Activated CD4-positive, CD25-positive, alpha-beta regulatory T cell treated with anti-CD3 and anti-CD28 coated beads, Interleukin-2, amount 50 U/mL, for 24 hours (primary cell): ENCODE measurements at places on chromosomes 6 and 20.

- no peak for ATAC-seq
These were observed 259.9 kb downstream of the PRKN start for GRCh38 chr6:162467679-162468078.

GRCh38 chr6:131980791-131981623 is 29.8 kb upstream of the CCN2 start:
- no peak for ATAC-seq

GRCh38 chr6:43856005-43856765 is 86.2 kb downstream of the VEGFA start:
- no peak for ATAC-seq

- no peak for ATAC-seq
These were observed 1950.9 kb upstream of the DEFB115 start for GRCh38 chr20:29306390-29307072.

DNA sequence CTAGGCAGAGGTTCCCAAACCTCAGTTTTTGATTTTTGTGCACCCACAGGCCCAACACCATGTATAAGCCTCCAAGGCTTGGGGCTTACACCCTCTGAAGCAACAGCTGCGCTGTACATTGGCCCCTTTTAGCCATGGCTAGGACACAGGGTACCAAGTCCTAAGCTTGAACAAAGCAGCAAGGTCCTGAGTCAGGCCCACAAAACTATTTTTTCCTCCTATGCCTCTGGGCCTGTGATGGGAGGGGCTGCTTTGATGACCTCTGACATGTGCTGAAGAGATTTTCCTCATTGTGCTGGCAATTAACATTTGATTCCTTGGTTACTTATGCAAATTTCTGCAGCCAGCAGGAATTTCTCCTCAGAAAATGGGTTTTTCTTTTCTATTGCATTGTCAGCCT is 262.2 kb upstream of the CEP162 start:
- ATAC-seq, result no peak

DNA sequence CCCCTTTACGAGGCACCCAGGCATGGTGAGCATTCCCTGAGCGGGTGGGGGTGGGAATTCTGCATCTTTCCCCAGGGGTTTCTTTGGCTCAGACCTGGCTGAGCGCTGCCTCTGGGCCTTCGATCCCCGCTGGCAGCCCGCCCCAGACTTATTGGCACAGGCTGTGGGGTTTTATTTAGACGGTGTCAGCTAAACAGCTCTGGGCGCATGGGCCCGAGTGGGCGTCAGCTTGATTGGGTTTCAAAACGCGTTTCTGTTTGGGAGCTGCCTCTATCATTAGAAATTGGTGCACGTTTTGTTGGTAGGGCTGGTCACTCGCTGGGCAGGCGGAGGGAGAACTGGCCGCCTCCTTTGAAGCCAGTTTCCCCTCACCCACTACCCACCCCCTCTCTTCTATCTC is 21.0 kb downstream of the PMEPA1 start:
- ATAC-seq, result no peak

GRCh38 chr20:17138237-17138636 is 88.6 kb upstream of the PCSK2 start:
- no peak for ATAC-seq

- peak; percentile 82 for ATAC-seq
These were observed 53.9 kb downstream of the AFG1L start for GRCh38 chr6:108348655-108349349.

DNA sequence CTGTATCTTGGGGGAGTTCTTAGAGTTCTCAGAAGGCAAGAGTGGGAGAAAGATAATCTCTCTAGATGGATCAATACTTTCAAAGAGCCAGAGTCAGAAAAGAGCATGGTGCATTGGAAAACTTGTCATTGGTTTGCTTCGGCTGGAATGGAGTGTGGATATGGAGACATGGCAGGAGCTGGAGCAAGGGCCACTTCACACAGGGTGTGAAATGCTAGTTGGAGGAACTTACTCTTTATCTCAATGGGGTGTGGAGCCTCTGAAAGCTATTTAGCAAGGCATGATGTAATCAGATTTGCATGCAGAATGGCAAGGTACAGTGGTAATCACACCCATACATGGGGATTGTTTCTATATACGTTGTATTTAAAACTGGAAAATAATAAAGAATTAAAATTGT is 31.5 kb upstream of the PAQR8 start:
- no peak for ATAC-seq

DNA sequence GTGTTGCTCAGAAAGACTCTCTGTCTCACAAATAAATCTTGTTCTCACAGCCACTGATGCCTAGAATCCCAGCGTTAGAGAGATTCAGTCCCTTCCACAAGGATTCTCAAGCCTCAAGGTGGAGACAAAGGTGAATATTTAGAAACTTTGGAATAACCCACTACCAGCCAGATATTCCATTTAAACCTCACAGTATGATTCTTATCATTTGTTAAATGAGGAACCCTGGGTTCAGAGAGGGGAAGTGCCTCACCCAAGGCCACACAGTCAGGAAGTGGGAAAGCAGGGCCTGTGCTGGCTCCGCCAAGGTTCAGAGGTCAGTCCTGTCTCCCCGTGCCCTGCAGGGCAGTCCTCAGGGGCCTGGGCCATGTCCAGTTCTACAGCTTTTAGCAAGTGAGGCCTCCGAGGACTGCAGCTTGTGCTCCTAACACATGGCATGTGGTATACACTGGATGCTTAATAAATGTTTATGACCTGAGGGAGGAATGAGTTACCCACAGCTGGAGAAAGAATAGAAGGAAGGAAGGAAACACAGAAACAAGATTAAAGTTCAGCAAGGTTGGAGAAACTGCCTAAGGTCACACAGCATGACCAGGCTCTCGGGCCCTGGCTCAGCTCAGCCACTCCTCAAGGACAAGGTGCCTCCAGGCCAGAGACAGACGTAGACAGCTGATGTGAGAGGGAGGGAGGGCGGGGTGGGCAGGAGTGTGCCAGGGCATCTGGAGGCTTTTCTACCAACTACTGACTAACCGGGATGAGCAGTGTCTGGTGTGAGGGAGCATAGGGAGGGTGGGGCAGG is 3.9 kb upstream of the TGM2 start:
- ATAC-seq, result no peak

GRCh38 chr6:30396833-30397479 is 52.0 kb downstream of the RPP21 start:
- peak; percentile 85 for ATAC-seq

- peak; percentile 42 for ATAC-seq
These were observed 30.1 kb downstream of the PRPH2 start for GRCh38 chr6:42692137-42692911.

- no peak for ATAC-seq
These were observed 133.5 kb downstream of the TBC1D7 start for GRCh38 chr6:13194852-13195251.

DNA sequence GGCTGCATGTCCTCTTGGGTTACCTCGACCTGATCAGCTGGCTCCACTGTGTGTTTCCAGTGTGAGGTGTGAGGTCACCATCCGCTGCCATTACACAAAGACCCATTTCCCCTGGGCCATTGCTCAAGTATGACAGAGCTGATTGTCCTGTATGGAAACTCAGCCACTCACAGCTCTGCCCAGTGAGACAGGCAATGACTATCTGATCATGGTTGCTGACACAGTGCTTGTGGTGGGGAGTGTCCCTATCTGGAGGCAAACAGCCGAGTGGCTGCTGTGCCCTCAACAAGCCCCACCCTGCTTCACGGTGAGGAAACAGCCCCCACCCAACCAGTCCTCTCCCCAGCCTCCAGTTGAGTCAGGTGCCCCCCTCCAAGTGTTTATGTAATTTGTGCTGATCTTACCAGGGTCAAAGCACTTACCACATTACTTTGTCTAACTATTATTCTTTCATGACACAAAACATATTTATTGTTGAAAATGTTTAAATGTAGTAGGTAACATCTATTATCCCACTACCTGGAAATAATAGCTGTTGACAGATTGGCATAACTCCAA is 11.7 kb upstream of the MAPK13 start:
- ATAC-seq, result peak; percentile 77

GRCh38 chr20:58344741-58345140 is 35.2 kb downstream of the RAB22A start:
- ATAC-seq, result no peak

GRCh38 chr6:35745509-35745908 is 8.7 kb downstream of the ARMC12 start:
- no peak for ATAC-seq

GRCh38 chr6:168699631-168700295 is 258.8 kb downstream of the SMOC2 start:
- no peak for ATAC-seq

DNA sequence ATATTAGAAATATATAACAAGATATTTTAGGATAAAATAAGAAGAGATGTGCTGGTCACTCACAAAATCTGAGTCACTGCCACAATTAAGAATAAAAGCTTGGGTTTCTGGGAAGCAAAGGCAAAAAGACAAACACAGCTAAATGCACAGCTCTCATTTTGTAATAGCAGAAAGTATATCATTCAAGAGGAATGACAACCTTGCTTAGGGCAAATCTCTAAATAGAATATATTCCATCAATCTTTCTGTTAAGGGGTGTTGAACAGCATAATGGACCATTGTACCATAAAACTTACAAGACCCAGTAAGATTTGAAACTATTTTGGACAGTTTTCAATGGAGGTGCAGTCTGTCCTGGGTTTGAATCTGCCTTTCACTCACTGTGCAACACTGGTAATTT is 464.9 kb upstream of the SOX4 start:
- ATAC-seq, result no peak

- ATAC-seq, result no peak
These were observed 26.4 kb upstream of the MROH8 start for GRCh38 chr20:37205794-37206193.

DNA sequence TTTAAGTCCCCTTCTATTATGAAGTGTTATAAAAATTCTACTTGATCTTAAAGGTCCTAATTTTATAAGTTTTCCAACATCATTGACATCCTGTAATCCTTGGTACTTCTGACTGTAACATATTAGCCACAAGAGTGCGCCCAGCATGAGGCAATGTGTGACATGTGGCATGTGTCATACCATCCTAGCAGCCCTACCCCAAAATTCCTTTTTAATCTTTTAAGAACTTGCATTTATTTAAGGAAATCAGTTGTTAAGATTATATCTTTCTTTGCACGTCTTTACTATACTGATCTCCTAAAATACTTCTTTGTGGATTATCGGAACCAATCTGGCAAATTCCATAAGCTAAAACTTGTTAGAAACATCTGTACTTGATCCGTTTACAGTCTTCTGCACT is 167.1 kb upstream of the SLC24A3 start:
- ATAC-seq, result no peak

DNA sequence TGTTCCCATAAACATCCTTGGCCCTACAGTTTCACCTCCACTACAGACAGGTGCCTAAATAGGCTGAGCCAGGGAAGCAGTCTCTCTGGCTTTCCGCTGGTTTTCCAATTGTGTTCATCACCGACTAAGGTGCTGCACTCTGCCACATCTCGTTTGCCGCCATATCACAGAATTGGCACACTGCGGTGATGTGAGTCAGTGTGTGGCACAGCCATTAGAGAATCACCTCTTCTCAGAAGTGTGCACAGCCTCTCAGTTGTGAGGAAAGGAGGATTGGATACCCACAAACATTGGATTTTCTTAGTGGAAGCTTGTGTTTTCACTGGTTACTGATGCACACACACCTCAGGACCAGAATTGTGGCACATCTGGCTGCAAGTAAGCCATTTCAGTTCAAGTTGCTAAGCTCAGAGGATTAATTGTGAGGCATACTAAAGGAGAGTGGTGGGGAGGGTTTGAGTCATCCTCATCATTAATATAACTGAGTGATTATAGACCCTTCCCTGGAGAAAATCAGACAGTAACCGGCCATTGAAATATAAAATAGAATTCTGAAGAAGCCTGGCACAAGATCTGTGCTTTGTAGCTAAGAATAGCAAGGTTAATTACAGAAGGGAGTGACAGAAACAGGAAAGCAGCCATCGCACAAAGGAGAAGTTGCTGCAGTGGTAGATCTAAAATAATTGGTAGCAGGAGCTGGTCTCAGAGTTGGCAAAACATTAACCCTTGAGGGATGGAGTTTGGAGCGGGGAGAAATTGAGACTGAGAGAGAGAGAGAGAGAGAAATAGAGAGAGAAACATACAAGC is 506.9 kb downstream of the LMBRD1 start:
- no peak for ATAC-seq

GRCh38 chr20:59253325-59253724 is 47.1 kb upstream of the EDN3 start:
- peak; percentile 33 for ATAC-seq

DNA sequence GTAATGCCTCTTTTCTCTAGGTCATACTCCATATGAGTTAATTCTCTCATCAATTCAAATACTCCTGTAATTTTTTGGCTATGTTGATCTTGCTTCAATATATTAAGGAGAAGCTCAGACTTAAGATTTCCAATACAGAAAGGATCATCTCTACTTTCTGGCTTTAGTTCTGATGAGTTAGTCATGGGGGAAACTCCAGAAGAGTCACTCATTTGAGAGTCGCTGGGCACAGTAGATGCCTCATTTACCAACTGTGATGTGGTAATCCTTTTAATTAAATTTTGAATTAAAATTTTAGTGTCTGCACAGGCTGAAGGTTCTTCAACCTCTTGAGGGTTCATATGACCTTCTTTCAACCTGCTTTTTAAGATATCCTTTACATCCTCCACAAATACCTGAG is 38.5 kb downstream of the DST start:
- ATAC-seq, result peak; percentile 55

DNA sequence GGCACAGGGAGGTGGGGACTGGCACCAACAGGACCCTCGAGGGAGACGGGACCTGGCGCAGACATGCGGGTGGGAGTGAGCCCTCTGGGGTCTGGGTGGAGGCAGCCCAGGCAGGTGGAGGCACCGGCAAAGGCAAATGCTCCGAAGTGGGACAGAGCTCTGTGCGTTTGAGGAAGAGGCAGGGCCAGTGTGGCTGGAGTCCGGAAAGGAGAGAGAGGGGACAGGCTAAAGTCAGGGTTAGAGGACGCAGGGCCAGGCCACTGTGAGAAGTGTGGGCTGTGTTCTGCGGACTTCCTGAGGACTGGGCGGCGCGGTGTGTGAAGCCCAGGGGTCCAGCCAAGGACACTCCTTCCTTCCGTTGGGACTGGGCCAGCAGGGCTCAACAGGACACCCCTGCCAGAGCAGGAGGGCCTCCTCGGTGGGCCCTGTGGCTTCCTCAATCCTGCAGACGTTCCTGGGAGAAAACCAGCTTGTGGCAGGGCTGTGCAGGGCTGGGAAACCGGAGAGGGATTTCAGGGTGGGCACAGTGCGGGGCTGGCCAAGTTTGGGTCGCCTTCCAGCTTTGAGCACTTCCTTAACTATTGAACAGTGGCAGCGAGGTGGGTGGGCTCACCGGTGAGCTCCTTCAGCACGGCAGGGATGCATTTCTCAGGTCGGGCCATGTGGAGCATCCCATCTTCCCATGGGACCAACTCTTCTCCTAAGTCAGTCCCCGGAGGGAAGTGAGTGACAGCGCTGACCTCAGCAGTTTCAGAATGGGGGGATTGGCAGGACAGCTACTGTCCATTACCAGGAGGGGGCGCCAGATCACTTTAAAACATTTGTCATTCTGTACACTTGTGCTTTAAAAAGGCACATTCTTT is 22.5 kb downstream of the MOCS3 start:
- no peak for ATAC-seq
